ENCODE measurements at places on chromosomes 16 and 17.

- no peak for DNase-seq
These were observed 107.8 kb downstream of the GNAO1 start for GRCh38 chr16:56298948-56299596.

DNA sequence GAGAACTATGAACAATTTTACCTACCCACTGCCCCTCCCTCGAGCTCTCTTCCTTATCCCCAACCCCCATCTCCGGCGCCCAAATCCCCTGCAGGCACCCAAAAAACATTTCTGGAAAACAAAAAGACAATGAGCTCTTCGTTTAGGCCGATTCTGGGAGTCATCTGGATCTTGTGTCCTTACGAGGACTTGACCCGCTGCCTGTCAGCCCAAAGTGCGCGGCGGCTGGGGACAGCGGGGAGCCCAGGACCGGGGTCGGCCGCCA lies 524 bp downstream of the STRADA start:
- no peak for DNase-seq

- DNase-seq = no peak
These were observed 478.4 kb downstream of the TOX3 start for GRCh38 chr16:52068447-52069074.

DNA sequence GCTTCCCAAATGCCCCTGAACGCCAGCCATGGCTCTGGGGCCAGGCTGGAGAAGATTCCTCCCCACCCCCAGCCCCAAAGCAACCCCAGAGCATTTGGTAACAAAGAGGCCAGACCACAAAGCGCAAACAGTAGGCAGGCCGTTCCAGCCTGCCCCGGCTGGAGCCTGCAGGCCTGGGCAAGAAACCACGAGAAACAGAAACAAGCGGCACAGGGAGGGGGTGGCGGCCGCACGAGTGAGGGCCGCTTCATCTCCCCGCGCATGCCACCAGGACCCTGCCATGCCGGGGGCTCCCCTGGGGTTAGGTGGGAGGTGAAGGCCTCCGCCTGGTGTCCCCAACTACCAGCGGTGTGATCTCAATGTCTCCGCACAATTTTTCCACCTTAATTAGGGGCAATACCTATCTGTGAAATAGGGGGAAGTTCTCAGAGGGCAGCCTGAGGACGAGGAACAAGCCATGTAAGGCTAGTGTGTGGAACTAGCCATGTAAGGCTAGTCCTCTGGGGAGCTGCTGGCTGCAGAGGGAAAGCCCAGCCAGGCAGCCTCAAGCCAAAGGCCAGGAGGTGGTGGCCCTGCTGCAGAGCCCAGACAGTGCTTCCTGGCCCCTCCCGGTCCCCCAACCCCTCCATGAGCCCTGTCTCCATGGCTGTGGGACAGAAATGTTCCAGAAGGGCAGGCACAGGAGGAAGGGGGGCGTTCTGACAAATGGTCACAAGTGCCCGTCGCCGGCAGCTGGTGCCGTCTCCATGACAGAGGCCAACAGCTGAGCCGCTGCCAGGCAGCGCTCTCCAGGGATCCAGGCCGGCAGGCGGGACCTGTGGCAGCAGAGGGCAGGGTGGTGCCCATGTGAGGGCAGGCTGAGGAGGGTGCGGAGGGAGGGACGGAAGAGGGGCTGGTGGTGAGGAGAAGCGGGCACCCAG lies 14.5 kb upstream of the MTSS2 start:
- DNase-seq = no peak

DNA sequence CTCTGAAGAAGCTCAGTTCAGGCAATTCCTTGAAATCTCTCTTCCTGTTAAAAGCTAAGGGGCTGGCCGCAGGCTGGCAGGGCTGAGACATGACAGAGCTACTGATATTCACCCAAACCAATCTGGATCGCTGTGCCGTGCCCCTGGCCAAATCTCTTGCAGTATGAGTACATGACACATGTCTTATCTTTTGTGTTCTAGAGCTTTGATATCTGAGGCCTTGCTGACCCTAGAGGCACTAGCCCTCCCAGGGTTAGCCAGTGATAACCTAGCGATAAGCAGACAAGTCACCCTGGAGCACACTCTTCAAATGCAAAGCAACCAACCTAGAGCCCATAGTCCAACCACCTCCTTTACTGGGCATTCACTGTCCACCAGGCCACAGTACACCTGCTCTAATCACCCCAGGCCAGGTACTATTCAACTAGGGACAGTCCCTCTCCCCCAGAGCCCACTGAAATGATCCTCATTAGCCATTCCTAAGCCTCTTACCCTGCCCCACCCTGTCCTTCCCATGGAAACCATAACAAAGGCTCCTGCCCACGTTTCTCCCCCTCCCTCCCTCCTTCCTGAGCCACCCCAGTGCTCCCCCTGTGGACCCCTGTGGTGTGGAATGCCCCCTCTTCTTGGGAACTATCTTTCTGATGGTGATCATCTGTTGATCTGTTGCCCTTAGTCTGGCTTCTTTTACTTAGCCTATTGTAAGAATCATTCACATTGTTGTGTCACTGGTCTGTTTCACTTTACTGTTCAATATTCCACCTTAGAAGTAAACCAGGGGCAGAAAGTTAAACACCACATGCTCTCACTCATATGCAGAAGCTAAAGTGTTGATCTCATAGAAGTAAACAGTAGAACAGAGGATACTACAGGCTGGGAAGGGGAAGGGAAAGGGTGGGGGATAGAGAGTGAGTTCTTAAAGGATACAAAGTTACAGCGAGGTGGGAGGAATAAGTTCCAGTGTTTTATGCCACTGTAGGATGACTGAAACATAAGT lies 52.5 kb downstream of the TEKT5 start:
- DNase-seq = no peak

DNA sequence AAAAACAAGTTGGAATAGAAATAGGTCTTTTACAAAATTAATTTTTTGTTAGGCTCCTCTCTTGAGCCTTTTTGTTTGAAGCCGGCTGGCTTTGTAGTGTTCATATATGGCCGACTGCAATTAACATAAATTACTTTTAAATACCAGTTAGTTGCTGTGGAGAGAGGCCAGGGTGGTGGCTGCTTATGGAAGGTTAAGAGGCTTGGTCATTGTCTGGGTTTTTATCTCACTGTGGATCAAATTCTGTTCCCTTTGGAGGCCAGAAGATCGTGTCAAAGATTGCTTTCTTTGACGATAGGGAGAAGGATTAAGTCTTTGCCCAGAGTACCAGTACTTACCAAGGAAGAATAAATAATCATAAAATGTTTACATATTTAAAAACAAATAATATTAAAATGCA lies 39.9 kb downstream of the MSI2 start:
- no peak for DNase-seq

- DNase-seq = no peak
These were observed 1.8 kb downstream of the CACNB1 start for GRCh38 chr17:39195568-39196160.

GRCh38 chr17:77877646-77878355 lies 80.7 kb upstream of the TNRC6C start:
- no peak for DNase-seq

GRCh38 chr16:72937916-72938794 lies 109.8 kb downstream of the ZFHX3 start:
- DNase-seq = no peak

GRCh38 chr16:30775131-30775391 lies 11.9 kb downstream of the ZNF629 start:
- DNase-seq = no peak

DNA sequence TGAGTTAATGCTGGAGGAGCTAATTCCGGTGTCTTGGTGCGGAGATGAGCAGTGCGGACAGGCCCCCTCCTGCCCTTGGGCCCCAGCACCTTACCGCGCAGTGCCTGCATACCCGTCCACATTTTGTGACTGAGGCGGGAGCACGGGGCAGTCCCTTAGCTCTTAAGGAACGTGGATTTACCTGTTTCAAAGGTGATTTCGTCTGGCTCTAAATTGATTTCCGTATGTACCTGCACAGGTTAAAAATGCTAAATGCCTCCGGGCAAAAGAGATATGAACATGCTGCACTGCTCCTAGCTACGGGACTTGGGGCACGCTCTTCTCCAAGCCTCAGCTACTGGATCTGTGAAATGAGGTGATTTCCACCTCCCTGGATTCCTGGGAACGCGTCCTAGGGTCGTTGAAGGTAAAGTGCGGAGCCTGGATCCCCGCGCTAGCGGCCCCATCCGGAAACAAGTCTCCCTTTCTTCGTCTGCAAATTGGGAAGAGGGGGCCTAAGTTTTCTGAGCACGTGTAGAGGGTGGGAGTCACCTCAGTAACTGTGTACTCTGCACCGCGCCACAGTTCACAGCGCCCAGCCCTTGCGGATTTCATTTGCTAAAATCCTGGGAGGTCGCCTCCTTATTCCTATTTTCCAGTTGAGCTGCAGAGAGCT lies 669 bp upstream of the CRISPLD2 start:
- DNase-seq = no peak

DNA sequence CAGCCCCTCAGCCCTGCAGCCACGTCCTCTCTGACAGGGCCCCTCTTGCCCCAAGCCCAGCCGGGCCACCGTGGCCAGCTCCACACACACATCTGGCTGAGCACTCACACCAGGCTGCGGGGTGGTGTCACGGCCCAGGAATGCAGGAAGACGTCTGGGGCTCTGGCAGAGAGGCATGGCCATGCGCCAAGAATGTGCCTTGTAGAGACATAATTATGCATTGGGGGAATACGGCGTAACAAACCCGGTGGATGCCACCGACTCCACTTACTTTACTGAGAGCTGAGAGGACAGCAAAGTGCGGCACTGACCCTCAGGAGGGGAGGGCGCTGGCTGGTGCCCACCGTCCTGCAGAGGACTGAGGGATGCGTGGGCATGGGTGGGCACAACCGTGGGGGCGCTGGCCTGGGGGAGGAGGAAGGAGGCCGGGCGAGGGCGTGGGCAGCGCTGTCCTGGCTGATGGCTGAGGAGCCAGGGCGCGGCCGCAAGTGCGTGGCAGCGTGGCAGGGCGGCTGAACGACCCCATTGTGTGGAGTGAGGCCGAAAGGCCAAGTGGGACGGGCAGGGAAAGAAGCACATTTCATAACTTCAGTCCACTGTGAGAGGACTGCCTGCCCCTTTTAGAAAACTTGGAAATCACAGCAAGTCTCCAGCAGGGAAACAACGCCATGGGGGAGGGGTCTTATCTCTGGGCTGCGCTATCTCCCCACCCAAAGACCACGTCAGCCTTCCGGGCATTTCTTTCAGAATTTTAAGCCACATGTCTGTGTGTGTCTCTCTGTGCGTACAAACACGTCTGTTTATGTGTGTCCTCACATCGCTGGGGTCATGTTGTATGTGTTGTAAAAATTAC lies 30.6 kb downstream of the METRNL start:
- no peak for DNase-seq

DNA sequence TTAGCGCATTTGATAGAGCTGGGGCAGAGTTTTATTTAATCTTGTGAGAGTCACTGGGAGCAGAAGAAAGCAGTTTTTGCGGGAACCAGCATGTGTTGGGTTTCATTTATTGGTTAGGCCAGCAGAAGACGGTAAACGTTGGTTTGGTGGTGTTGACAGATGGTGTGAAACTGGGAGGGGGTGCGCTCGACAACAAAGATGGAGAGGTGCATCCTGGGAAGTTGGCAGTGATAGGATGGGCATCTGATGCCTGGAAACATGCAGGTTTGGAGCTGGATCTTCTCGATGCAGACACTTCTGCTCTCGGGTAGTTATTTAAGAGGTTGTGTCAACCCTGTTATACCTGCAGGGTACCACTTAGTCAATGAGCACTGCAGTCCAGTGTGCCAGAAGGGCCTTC lies 24.9 kb upstream of the CLEC18A start:
- no peak for DNase-seq

GRCh38 chr16:49921791-49922456 lies 66.0 kb upstream of the ZNF423 start:
- no peak for DNase-seq

GRCh38 chr17:78272914-78273258 lies 41.5 kb downstream of the TMEM235 start:
- no peak for DNase-seq

DNA sequence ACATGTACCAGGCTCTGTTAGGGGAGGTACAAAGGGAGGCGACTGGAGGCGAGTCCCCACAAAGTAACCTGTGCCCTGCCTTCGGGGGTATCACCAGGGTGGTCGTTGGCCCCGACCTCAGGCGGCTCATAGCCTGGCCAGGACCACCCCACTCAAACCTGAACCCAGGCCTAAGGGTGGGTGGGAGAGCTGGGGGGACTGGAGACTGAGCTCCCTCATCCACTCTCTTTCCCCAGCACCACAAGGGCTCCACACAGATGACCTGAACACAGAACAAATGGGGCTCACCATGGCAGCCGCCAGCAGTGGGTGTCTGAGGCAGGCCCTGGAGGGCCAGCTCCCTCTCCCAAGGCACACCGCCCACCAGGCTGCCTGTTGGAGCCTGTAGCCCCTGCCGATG lies 120.6 kb upstream of the TNRC6C start:
- DNase-seq = no peak

- DNase-seq = no peak
These were observed 145.2 kb downstream of the CLEC16A start for GRCh38 chr16:11089504-11090124.

GRCh38 chr17:45138911-45139532 lies 3.5 kb downstream of the ACBD4 start:
- DNase-seq = no peak

DNA sequence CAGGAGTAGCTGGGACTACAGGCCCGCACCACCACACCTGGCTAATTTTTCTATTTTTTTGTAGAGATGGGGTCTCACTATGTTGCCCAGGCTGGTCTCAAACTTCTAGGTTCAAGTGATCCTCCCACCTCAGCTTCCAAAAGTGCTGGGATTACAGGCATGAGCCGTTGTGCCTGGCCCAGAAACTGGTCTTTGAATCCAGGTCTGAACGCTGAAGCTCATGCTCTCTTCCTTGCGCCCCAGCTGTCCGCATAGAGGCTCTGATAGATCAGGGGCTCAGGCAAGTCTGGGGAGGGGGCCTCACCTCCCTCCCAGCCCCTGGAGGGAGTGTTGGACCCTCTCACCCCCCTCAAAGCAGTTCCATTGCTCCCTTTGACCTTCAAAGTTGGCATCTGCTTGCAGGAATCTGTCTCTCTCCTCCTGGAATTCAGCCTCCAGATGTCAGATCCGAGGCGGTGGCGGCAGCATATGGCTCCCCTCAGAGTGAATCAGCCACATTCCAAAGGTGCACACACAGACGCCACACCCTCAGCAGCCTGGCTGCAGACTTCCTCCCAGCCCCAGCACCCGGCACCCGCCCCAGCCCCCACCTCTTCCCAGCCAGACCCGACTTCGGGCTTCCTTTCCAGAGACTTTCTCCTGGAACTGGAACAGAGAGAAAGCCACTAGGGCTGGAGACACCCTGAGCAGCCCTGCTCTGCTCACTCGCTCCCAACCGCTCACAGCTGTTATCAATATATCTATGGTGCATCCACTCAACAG lies 16.9 kb upstream of the GLIS2 start:
- no peak for DNase-seq

Data from vagina (tissue), 2 donors.